ENCODE measurements at places on chromosomes 3 and 15.

GRCh38 chr3:189945935-189946709, 174.6 kb downstream of the P3H2 start:
- no peak for DNase-seq

DNA sequence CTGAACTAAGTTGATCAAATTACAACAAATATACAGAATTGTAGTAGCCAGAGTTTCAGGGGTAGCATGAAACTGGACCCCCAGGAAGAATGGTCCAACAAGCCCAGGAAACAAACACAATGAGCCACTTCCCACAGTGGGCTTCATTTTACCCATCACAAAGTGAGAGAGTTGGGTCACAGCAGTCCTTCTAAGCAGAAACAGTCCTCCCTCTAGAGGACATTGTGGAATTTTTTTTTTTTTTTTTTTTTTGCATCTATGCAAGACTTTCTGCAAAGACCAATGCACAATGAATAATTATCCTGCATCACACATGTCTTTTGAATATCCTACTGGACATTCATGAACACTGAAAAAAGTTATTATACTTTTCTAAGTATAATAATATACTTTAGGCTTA, 73.8 kb upstream of the ATP13A5 start:
- DNase-seq: no peak

DNA sequence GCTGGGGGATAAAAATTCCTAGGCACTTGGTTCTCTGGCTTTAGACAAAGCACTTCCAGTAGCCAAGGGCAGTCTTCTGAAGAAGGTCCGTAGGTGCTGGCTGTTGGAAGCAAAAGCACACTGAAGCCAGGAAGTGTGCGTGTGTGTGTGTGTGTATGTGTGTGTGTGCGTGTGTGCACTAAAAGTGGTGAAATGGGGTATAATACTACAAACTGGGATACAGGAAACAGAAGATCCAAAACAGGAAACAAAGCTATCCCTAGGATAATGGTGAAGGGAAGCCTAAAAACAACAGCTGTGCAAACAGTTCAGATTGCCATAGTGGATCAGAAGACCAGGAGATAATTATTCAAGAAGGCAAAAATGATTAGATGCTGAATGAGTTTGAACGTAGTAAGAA, 103.4 kb downstream of the IL20RB start:
- no peak for DNase-seq

DNA sequence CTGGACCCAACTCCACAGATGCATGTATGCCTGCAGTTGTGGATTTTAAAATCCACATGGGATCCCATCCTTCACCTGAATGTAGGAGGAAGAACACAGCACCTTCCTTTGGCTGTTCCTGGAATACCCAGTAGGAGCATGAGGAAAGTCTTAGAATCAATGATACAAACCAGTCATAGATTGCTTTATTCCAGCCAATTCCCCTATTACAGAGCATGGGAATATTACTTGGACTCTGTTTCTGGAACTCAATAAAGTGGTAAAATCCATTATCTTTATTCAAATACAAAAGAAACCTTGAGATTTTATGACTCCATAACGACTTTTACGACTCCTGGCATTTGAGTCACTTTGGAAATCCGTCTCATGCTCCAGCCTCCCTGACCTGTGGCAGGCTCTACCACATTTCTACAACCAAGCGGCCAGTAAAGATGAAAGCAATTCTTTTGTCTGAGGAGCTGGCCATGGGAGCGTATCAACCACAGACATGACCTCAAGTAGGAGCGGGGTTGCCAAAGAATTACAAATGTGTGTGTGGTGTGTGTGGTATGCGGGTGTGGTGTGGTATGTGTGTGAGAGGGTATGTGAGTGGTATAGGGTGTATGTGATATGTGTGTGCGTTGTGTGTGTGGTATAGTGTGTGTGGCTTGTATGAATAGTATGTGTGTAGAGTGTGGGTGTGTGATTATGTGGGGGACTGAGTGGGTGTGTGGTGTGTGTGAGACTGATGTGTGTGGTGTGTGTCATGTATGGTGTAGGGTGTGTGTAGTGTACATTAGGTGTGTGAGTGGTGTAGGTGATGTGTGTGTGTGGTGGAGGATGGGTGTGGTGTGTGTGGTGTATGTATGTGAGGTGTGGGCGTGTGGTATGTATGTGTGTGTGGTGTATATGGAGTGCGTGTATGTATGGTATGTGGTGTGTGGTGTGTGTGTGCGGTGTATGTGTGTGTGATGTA, 40.0 kb downstream of the ARRDC4 start:
- DNase-seq: no peak

DNA sequence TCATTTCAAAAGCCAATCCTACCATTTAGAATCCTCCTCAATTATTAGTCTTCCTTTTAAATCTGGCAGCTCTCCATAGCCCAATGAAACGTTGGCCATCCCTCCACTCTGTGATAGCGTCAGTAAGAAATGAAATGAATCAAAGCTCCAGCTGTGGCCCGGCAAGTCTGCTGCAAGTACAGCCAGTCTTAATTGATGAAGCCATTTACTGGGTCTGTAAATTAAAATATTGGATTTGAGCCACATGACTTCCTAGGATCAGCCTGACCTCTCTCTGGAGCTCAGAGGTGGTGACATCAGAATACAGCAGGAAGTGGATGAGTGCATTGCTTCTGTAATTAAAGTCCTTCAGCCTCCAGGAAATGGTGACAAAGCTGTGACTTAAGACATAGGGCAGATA, 347.0 kb upstream of the LMCD1 start:
- DNase-seq: no peak

GRCh38 chr3:130857336-130858026, 36.4 kb upstream of the ATP2C1 start:
- no peak for DNase-seq

DNA sequence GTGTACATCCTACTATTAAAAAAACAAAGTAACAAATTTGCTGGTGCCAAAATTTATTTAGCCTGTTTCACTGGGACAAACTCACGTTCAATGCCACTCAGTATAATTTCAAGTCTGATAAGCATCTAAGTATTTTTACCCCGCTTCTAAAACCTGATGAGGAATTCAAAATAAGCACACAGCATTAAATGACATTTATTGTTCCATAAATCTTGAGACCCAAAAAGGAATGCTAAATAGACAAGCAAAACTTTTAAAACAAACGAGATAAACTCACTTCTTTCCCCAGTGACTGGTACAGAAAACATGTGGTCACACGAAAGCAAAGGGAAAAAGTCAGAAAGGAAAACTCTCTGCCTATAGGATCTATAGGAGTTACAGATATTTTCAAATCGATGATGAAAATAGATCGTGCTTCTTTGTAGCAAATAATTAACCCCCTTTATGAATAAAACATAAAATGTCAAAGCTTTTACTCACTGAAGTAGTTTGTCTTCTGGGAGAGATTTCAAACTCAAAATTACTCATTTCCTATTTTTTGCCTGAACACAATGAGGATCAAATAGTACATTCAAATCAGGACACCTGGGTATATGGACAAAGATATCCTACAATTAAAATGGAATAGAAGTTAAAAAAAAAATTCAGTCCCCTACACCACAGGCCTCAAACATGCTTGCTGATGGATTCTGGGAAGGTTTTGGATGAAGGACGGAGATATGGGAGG, 51.7 kb downstream of the UBP1 start:
- DNase-seq: no peak

DNA sequence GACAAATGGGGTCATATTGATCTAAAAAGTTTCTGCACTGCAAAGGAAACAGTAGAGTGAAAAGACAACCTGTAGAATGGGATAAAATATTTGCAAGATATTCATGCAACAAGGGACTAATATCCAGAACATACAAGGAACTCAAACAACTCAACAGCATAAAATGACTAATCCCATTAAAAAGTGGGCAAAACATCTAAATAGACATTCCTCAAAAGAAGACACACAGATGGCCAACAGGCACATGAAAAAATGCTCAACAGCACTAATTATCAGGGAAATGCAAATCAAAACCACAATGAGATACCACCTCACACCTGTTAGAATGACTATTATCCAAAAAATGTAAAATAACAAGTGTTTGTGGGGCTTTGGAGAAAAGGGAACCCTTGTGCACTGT, 8.8 kb downstream of the SLC12A8 start:
- no peak for DNase-seq

- DNase-seq: no peak
Observed at GRCh38 chr3:41352510-41352909, 153.2 kb downstream of the CTNNB1 start.

- DNase-seq: no peak
Observed at GRCh38 chr3:191026746-191027145, 164.3 kb upstream of the GMNC start.

- no peak for DNase-seq
Observed at GRCh38 chr3:8996681-8997121, 33.4 kb upstream of the RAD18 start.

GRCh38 chr15:69032703-69033373, 18.3 kb downstream of the NOX5 start:
- DNase-seq: no peak

DNA sequence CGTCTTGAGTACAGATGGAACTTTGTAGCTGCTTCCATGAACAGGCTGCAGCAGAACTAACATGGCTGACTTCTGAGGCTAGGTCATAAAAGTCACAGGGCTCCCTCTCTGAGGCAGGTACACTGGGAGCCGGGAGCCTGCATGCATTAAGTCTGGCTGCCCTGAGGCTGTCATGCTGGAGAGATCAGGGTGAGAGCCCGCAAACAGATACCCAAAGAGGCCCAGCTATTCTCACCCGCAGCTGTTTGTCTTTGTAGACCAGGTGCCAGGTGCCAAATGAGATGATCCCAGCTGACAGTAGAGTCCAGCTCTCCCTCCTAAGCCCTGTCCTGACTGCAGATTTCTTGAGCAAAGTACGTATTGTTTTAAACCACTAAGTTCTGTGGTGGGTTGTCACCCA, 8.6 kb upstream of the SLCO3A1 start:
- DNase-seq: no peak

DNA sequence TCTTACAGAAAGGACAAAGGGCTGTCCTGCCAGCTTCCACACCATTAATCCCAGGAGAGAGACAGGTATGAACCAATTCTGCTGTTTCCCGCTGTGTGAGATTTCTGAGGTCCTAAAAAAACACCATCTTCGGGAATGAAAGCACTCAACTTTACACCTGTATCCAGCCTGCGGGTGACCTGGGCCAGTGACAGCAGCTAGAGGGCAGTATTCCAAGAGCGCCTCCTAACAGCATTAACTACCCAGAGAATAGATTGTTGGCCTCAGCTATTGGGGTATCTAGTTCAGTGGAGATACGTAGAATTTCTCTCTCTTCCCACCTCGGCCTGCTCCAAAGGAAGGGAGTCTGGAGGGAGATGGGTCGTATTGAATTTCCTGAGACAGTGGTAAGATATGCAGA, 55.1 kb downstream of the WDR76 start:
- no peak for DNase-seq

Measured in HS-5 (cell line).